ENCODE measurements at places on chromosomes 5 and 9.

GRCh38 chr5:177087398-177088005 lies 787 bp downstream of the FGFR4 start:
- no peak for DNase-seq

GRCh38 chr9:101925498-101925897 lies 187.1 kb upstream of the GRIN3A start:
- no peak for DNase-seq

DNA sequence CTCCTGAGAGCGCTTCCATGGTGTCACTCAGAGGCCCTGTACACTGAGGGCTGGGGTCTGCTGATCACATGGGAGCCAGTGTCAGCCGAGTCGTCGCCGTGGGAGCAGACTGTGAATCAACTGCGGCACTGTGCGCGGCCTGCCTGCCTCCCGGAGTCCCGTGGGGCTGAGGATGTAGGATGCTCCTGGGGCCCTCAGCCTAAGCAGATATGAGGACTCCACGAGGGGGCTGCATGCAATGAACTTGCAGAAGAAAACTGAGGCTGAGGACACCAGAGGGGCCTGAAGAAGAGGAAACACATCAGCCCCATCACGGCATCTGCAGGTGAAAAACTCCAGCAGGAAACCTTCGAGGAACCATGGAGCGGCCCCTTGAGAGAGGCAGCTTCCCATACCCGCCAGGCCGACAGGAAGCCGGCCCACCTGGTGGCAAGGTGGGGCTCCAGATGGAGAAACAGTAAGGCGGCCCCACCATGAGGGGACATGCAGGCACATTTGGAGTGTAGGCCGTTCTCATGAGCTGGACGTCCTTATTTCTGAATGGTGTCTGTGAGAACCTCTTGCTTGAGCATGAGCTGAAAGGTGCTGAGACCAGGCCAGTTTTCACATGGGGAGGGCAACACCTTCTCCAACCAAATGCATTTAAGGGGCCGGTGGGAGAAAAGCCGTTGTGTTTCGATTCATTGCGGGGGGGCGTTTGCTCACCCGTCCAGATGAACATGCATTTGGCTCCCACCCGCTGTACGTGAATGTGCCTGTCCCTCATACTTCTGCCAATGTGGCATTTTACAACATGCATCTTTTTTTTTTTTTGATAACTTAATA lies 35.2 kb upstream of the ADAMTS2 start:
- no peak for DNase-seq

DNA sequence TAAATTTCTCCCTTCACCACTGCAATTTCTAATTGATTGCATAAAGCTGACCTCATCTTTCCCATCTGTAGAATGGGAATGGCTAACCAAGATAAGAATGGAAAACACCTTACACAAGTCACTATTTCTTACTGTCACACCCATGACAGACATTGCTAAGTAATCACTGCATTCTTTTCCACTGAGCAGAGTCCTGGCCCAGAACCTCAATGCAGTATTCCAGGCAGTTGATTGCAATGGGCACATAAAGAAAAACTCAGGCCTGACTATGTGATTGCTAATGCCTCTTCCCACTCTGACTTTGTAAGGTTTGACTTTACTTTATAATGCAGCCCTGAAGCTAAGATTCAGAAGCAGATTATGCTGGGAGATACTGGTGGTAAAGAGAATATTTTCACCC lies 29.3 kb downstream of the TRIM32 start:
- DNase-seq: peak; percentile 20

DNA sequence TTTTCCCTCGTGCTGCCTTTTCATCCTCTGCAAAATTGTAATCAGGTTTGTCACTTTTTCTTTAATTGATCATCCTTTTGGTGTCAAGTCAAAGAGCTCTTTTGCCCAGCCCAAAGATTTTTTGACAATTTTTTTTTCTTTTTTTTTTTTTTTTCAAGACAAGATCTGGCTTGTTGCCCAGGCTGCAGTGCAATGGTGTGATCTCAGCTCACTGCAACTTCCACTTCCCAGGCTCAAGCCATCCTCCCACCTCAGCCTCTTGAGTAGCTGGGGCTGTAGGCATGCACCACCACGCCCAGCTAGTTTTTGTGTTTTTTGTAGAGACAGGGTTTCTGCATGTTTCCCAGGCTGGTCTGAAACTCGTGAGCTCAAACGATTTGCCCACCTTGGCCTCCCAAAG lies 36.7 kb downstream of the CDK7 start:
- peak; percentile 61 for DNase-seq

DNA sequence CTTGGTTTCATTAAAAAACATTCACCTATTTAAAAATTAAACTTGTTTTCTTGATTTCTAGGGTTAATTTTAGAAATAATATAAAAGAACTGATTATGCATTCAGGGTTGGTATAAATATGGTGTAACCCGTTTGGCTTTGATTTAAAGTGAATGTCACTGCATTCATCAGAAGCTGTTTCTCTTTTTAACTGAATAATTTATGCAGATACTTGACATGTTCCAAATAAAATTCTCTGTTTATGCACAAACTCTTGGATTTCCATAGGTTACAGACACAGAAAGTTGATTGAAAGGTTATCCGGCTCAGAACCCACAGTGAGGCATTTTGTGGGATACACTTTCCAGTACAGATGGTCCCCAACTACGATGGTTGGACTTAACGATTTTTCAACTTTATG lies 161.3 kb downstream of the HACD4 start:
- DNase-seq: no peak

- no peak for DNase-seq
Observed at GRCh38 chr5:151738125-151738848, 20.1 kb downstream of the ATOX1 start.

- DNase-seq: no peak
Observed at GRCh38 chr9:80784647-80785046, 904.7 kb downstream of the TLE1 start.

DNA sequence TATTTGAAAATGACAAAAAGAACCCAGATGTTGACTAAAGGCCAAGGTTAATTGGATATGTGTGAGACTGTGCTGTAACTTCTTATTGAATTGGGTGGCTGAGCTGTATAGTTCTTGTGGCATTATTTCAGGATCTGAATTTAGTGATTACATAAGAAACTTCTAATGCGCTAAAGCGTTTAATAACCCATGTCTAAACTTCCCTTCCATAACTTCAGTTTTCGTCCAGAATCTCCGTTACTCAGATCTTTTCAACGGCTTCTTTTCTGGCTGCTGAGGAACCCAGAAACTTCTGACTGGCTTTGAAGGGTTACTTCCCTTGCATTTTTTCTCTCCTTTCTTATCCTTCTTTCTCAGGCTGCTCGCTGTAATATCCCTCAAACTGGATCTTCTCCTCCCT lies 28.1 kb upstream of the C9orf72 start:
- DNase-seq: no peak

DNA sequence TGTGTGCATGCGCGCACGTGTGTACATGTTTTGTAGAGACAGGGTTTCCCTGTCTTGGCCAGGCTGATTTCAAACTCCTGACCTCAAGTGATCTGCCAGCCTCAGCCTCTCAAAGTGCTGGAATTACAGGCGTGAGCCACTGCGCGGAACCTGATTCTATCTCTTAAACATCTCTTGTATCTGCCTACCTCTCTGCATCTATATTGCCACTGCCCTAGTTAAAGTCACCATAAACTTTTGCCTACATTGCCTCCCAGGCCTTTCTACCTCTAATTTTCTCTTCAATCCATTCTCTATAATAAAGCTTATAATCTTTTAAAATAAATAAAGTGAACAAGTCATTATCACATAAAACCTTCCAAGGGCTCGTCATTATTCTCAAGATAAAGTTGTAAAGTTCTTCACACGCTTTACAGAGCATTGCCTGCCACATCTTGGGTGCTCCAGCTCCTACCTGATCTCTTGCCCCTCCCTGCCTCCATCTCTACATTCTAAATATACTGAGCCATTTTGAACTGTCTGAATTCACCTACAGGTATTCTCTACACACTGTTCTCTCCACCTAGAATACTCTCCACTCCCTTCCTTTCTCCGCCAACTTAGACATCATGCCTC lies 15.0 kb downstream of the TRPM6 start:
- DNase-seq: no peak

GRCh38 chr9:30075451-30076199 lies 2308.8 kb upstream of the ACO1 start:
- DNase-seq: peak; percentile 99

DNA sequence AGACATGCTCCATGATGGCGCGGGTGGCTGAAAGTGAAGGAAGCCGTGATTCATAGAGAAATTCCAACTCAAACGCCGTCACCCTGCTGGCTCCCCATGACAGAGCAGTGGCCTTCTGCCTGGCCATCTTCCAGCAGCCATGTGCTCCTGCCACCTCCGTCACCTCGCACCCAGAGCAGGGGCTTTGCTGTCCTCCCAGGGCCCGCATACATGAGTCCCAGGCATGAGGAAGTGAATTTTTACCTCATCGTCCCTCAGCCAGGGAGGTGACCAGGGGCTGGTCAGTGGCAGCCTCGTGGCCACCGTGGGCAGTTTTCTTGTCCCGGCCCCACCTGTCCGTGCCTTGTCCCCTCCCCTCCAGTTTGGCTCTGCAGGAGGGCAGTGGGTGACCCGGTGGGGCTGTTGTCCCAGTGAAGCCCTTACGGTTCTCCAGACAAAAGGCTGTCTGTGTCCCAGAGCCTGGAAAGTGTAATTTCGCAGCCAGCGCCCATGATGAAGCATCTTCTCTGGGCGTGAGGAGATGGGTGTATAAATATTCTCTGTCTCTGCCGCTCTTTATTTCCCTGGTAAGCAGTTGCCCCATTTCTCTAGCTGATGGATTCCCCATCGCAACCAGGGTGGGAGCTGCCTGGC lies 124.0 kb upstream of the LMX1B start:
- DNase-seq: no peak

DNA sequence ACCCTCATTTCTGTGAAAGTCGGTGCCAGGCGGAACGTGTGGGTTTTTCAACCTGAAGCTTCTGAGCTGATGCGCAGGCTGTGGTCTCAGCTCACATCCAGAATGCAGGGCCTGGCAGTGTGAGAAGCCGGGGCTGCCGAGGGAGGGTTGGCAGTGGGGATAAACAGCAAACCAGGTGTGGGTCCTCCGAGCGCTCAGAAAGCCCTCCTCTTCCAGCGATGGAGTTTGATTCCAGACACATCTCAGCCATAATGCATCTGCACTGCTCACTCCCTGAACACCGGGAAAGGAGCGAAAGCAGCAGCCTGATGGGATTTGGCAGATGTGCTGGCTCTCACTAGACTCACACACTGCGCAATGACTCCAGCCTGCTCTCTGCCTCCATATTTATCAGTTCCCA lies 280.1 kb downstream of the HSPA4 start:
- no peak for DNase-seq

- no peak for DNase-seq
Observed at GRCh38 chr5:149040421-149040820, 22.4 kb downstream of the SH3TC2 start.

DNA sequence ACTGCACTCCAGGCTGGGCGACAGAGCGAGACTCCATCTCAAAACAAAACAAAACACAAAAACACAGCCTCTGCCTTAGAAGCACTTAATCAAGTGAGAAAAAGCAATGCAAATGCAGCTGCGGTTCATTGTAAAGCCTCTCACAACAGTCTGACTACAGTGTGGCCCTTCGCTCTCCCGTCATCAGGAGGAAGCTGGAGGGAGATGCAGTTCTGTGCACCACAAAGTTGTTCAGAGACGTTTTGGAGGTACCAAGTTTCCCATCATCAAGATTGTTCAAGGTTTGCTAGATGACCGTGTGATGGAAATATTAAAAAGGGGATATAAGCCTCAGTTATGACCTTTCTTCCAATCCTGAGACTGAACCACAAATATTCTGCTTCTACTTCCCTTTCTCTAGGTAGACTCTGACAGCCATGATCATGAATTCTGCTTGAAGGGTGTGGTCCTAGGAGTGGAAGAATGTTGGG lies 40.9 kb downstream of the SEC61B start:
- DNase-seq: no peak

GRCh38 chr5:135694906-135695305 lies 116.1 kb upstream of the CXCL14 start:
- DNase-seq: no peak

DNA sequence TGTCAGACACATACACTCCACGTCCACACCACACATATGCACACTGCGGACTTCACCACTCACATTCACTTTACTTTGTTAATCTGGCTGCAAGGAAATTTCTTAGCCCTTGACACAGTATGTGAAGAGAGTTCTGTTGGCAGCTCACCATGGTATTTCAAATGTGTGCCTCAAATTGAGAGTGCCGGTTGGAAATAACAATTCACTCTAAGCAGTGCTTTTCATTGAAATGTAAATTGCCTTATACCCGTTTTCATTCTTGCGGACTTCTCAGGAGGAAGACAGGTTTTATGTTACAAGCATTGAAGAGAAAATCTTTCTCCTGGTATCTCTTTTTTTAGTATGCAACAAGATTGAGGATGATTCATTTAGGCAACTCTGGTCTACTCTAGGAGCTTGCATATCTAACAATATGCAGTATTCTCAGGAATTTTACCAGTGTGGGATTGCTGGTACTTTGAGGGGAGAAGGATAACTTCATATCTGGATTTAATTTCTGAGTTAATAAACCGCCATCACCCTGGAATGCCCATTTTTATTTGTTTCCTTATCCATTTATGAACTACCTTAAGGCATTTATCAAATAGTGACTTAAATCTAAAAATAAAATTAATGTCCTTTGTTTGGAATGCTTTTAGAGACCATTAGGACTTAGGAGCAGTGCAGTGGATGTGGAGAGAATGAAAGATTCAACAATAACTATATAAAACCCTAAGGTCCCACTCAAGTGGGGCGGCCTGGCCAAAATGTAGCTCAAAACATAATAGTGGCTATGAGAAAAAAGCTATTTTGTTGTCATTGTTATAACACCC lies 87.0 kb downstream of the IQGAP2 start:
- no peak for DNase-seq

DNA sequence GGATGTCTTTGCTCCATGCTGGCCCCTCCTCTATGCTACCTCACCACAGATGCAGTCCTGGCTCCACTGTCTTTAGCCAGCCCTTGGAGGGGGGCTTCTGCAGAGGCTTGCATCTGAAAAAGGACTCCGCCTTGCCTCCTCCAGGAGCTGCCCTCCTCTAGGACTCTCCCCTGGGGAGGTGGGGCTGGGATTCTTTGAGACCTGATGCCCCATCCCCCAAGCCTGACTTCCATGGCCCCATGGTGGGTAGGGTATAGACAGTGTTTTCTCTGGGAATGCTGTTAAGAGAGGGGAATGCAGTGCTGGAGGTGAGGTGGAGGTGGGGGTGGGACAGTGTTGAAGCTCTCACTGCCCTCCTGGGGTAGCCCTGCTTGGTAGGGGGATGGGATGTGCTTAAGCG lies 14.3 kb downstream of the JADE2 start:
- no peak for DNase-seq

GRCh38 chr9:13429301-13430190 lies 150.1 kb upstream of the MPDZ start:
- no peak for DNase-seq

DNA sequence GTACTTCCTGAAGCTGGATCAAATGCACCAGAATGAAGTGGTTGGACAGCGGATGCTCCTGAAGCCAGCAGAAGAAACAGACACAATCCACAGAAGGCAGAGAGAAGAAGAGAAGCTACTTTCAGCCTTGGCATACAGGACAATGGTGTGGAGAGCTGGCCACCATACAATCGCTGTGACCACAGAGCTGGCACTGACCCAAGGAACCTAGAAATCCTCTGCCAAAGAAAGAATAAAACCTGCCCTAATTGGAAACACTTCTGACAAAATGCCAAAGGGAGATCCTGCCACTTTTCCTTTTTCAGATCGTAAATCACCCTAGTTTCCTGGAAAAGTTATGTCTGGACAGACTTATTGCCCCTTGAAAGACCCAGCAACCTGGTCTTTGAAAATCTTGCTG lies 77.8 kb downstream of the BAAT start:
- no peak for DNase-seq

Measured in kidney tubule cell (primary cell).